ENCODE measurements at places on chromosomes 2 and 18. TPM values are rescaled to one million over a fixed set of nuclear protein-coding genes. Genes with fewer than 3 reads are reported as not detected.

Gene APLF
- total RNA-seq = 10.2 TPM

DNA sequence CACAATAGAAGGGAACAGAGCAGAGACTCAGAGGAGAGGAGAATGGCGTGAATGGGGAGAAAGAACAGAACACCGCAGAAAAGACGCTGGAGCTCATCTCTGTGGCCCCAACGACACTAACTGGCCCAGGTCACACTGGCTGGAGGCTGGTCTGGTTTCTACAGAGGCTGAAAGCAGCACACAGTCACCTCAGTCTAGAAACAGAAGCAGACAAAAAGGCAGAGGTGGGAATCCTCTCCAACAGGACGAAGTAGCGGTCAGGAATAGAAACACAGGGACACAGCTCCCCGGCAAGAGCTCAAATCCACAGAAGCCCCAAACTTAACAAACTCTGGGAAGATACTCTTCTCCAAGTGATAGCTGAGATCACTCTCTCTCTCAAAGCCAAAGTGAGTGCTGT is 9.2 kb downstream of the SLC66A2 start:
- no peaks in the 10 kb centered on the region for H3K27me3 ChIP-seq
- H3K4me3 ChIP-seq = no peak overlapping the region
- no peak for DNase-seq
- peaks cover 17% of the 10 kb centered on the region for H3K36me3 ChIP-seq

Gene LRATD1
- 21.1 TPM for total RNA-seq

Gene CCL20
- not detected for total RNA-seq

DNA sequence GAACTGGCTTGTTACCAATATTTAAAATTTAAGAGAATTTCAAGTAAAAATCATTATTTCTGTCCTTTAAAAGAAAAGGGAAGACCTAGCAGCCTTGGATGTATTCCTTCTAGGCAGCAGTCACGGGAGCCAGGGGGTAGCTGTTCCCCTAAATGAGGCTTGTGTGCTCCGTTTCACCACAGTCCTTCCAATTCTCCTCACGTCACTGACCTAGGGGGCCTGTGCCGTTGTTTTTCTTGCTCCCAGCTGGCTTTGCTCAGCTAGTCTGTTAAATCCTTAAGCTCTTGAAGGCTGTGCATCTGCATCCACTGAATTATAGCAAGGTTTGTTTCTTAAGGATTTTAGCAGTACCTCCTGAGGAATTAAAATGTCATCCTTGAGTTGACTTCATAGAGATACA is 9.9 kb downstream of the KLHL23 start:
- H3K27ac ChIP-seq = no peak overlapping the region
- peak; percentile 46 for DNase-seq
- H3K27me3 ChIP-seq = no peaks in the 10 kb centered on the region
- no peak overlapping the region for H3K4me3 ChIP-seq
- H3K4me1 ChIP-seq = no peaks in the 10 kb centered on the region

Gene SKA1
- total RNA-seq = not detected

- H3K4me1 ChIP-seq = peaks cover 88% of the 10 kb centered on the region
- H3K36me3 ChIP-seq = no peaks in the 10 kb centered on the region
- peak; percentile 91 for DNase-seq
- H3K27me3 ChIP-seq = no peaks in the 10 kb centered on the region
These were observed 3.3 kb downstream of the KCNIP3 start for GRCh38 chr2:95300450-95300849.

Gene FOXI3
- not detected for total RNA-seq

- DNase-seq = no peak
- no peaks in the 10 kb centered on the region for H3K4me1 ChIP-seq
- no peak overlapping the region for H3K27ac ChIP-seq
- no peaks in the 10 kb centered on the region for H3K27me3 ChIP-seq
- no peak overlapping the region for H3K4me3 ChIP-seq
- no peaks in the 10 kb centered on the region for H3K36me3 ChIP-seq
These were observed 492 bp downstream of the CHRNA1 start for GRCh38 chr2:174763780-174764179.

GRCh38 chr2:85245891-85246290 is 81.9 kb downstream of the TGOLN2 start:
- H3K27ac ChIP-seq = no peak overlapping the region
- no peaks in the 10 kb centered on the region for H3K27me3 ChIP-seq
- H3K4me1 ChIP-seq = peaks cover 69% of the 10 kb centered on the region
- no peak overlapping the region for H3K4me3 ChIP-seq

Gene ZNF385B
- 2.8 TPM for total RNA-seq

DNA sequence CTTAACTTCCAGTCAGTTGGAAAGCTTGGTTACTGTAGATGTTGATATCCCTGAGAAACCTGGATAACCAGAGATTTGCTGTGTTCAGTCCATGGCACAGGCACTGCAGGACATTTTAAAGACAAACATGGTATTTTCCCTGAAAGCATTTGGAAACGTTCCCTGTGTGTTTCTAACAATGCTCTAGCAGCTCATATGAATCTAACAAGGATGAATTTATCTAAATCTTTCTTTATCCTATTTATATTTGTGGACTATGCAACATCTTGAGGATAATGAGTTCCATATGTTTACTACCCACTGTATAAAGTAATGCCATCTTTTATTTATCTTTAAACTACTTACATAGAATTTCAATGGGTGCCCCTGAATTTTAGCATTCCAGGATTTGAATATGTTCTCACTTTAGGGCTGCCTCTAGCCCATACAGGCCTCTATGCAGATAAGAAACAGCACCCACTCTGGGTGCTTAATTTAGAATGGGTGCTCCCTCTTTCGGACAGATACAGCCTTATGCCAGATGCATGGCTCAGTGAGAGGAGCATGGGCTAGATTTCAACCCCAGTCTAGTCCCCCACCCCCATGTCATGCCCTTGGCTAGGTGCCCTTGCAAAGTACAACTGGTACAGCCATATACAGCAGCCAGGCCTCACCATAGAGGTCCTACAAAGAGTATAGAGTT is 50.6 kb upstream of the NEMP2 start:
- H3K27ac ChIP-seq = no peak overlapping the region
- H3K36me3 ChIP-seq = no peaks in the 10 kb centered on the region
- no peak overlapping the region for H3K4me3 ChIP-seq
- no peaks in the 10 kb centered on the region for H3K4me1 ChIP-seq
- no peak for DNase-seq

Gene CRACDL
- 5.2 TPM for total RNA-seq

- H3K27me3 ChIP-seq = no peaks in the 10 kb centered on the region
- no peaks in the 10 kb centered on the region for H3K36me3 ChIP-seq
- no peak overlapping the region for H3K4me3 ChIP-seq
- no peak overlapping the region for H3K27ac ChIP-seq
These were observed 235.4 kb downstream of the EIPR1 start for GRCh38 chr2:3142210-3142609.

- H3K36me3 ChIP-seq = no peaks in the 10 kb centered on the region
- H3K4me3 ChIP-seq = no peak overlapping the region
- no peaks in the 10 kb centered on the region for H3K27me3 ChIP-seq
- H3K4me1 ChIP-seq = peaks cover 20% of the 10 kb centered on the region
These were observed 29.3 kb downstream of the SOS1 start for GRCh38 chr2:39091543-39091942.

Data from thyroid gland (tissue), 4 donors.